ENCODE measurements at places on chromosomes 13 and 19.

GRCh38 chr13:102198418-102199311 is 203.2 kb downstream of the FGF14 start:
- DNase-seq, result no peak

GRCh38 chr13:107233541-107233940 is 665.6 kb upstream of the ARGLU1 start:
- DNase-seq, result no peak

DNA sequence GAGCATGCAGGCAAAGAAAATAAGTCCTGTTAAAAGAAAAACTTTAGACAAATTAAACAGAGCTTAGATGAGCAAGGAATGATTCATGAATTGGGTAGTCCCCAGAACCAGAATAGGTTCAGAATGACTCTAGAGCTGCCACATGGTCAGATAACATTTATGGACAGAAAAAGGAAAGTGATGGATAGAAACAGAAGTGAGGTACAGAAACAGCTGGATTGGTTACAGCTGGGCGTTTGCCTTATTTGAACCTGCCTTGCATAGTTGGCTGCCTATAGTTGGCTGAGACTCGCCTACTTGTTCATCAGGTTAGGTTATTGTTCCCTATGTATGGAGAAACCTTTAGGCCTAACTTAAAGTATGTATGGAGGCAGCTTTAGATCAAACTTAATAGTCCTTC is 35.4 kb downstream of the WDFY2 start:
- no peak for DNase-seq

DNA sequence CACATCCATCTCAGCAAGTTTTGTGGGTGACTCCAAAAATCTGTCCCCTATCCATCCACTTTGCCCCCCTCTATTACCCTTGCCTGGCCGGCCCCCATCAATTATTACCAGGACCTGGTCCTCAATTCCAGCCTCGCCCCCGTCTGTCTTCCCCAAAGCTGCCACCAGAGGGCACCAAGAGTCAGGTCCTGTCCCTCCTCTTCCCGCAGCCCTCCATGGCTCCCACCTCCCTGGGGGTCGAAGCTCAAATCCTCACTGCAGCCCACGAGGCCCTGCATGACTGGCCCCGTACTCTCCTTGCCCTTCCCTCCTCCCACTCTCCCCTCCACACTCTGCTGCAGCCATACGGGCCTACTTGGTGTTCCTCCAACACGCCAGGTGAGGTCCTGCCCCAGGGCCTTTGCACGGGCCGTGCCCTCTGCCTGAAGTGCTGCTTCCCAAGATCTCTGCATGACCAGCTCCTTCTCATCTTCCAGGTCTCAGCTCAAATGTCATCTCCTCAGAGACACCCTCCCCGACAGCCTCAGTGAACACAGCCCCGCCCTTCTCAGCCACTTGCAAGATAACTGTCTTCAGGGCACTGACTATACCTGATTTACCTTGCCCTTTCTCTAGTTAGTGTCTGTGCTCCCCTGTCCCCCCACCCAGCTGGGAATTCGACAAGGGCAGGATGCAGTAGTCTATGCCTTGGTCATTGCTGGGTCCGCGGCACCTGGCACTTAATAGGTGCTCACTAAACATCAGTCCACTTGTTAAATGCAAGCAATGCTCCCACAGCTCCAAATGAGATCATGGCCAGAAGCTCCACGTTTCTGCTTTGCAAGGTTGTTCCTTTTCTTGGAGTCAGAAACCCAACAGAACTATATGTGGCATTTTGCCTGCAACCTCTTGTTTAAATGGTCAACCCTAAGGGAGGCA is 16.8 kb upstream of the SEMA6B start:
- DNase-seq, result peak; percentile 48

DNA sequence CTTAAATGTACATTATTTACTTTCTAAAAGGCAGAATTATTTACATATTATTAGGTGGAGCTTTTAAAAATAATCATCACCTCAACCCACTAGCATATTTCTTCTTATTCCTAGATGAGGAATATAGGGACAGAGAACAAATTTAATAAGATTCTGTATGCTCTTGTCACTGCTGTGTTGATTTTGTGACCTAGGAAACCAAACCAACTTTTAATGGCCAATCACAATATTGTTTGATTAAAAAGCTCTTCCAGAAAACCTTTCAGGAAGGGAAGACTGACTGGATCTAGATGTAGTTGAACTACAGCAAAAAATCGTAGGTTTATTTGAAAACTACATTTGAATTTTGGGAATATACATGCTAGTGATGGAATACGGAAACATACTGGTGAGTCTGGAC is 91.8 kb upstream of the RAP2A start:
- DNase-seq, result no peak

- DNase-seq, result no peak
These were observed 441.6 kb downstream of the TDRD3 start for GRCh38 chr13:60838581-60838980.

GRCh38 chr13:57824121-57824520 is 192.6 kb downstream of the PCDH17 start:
- no peak for DNase-seq

GRCh38 chr19:19061506-19061905 is 2.3 kb upstream of the SLC25A42 start:
- DNase-seq, result no peak

DNA sequence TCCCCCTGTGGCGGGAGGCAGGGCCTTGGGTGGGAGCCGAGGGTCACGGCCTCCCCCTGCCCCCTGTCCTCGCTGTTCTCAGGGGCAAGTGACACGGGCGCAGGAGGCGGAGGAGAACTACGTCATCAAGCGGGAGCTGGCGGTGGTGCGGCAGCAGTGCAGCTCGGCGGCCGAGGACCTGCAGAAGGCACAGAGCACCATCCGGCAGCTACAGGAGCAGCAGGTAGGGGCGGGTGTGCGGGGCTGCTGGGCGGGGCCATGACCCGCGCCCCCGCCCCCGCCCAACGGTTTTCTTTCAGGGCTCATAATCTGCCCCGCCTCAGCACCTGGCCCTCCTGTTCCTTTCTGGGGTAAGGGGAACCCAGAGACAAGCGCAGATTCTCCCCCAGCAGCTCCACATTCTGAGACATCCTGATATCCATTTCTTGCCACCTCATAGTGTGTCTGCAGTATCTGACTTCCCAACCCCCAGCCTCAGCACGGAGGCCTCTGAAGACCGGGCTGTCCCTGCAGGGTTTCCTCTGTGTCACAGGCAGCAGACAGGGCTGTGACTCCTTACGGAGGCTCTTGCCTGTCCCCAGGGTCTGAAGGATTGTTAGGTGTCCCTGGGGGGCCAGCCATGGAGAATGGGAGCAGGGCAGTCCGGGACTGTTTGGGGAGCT is 15.9 kb downstream of the PRR36 start:
- no peak for DNase-seq

DNA sequence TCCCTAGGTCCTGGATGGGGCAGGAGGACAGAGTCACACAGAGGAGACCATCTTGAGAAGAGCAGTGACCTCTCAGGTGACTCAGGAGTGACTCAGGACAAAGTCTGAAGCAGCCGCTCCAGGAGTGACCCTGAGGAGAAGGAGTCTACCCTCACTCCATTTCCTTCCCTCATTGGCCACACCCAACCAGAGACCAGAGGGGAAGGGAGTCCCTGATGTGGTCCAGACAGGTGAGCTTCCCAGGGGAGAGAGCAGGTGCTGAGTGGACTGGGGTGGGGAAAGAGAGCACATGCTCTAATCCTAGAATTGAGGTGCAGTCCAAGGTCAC is 75.5 kb upstream of the MEDAG start:
- no peak for DNase-seq

DNA sequence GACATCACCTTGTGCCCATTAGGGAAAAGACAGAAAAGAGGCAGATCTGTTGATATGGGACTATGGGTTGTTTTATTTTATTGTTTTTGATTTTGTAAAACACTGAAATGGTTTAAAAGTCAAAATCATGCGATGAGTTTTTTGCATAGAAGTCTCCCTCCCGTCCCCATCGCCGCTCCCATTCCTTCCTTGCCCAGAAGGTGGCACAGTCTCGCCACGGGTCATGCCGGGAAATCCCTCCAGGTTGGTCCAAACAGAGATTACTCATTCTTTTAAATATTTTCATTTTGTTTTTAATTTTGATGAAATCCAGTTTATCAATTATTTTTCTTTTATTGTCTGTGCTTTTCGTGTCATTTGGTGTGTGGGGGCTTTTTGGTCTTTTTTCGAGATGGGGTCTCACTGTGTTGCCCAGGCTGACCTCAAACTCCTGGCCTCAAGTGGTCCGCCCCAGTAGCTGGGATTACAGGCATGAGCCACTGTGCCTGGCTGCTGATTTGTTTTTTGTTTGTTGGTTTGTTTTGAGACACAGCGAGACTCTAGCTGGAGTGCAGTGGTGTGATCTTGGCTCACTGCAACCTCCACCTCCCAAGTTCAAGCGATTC is 9.2 kb downstream of the PGPEP1 start:
- no peak for DNase-seq

DNA sequence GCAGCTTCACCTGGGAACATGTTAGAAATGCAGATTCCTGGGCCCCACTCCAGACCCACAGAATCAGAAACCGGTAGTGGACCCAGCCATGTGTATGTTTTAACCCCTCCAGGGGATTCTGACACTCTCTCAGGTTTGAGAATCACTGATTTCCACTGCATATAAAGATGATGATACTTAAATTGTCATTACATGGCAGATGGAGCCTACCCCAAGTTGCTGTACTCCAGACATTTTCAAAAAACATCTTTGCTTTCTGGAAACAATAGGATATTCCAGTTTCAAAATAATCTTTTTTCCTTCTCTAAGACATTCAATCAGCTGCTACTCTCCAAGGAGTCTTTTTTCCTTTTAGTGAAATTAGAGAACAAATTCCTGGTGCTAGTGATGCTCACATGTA is 48.6 kb upstream of the RGCC start:
- no peak for DNase-seq

DNA sequence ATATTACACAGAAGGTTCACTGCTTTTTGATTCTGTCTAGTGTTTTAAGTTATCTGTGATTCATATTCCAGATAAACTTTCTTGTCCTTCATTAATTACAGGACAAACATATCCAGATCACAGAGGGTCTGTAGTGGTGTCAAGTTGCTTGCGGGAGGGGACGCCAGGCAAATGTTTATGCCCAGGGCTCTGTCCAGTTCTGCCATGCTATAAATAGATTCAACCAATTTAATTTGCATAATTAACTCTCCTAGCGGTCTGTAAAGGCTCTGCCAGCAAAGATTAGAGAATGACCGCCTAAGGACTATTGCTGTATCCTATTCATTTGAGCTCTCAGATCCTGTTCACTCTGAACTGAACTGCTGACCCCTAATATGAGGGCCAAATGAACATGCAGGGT is 59.7 kb upstream of the TRPC4 start:
- no peak for DNase-seq

DNA sequence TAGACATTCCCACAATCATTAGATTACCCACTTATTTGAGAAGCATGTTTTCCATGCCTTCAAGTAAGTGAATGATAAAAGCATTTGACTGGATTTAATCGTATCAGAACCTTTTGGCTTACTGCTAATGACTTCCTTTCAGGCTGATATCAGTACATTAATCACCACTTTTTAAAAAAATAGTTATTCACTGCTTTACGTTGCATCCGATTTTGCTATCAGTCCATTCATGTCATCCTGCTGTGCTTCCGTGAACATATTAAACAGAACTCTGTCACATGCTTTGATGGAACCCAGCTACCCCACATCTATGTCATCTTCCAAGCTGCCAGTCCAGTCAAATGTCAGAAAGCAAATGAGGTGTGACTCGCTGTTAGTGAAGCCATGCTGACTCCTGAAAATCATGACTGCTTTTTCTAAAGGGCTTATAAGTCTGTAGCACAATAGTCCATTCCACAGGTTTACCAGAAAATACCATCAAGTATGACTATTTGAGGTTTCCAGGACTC is 440.9 kb downstream of the IRS2 start:
- no peak for DNase-seq

Measured in activated T-helper 1 cell treated with anti-CD3 and anti-CD28 coated beads, Interleukin-2, amount 50 U/mL, for 16 hours (primary cell).